Esophagus squamous epithelium (tissue), 5 donors: ENCODE measurements at places on chromosomes 5 and 9.

- DNase-seq, result no peak
Measured at GRCh38 chr9:68804911-68805889, 100.2 kb downstream of the PIP5K1B start.

- no peak for DNase-seq
Measured at GRCh38 chr5:129459777-129460671, at the start of gene ADAMTS19. ADAMTS19 (plus strand) TSS chr5:129460298; CDS start chr5:129460392, 94 bp downstream.

- DNase-seq, result no peak
Measured at GRCh38 chr9:131641618-131642495, 96.5 kb downstream of the PRRT1B start.

GRCh38 chr9:119088002-119088547 is 281.2 kb downstream of the BRINP1 start:
- no peak for DNase-seq

- DNase-seq, result no peak
Measured at GRCh38 chr5:82586661-82587310, 308.6 kb upstream of the RPS23 start.

DNA sequence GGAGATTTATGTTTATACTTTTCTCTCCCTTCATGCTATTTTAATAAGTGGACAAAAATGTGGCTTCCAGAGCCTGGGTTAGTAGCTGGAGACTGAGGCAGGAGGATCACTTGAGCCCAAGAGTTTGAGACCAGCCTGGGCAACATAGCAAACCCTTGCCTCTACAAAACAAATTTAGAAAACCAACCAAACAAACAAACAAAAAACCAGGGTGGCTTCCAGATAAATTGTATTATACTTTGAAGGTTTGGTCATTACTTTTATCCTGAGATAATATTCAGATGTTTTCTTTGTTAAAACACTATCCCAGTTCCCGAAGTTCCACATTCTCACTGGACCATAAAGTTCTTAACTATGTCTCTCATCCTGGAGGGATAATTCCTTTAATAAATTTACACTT is 46.0 kb downstream of the ALDH1A1 start:
- DNase-seq, result no peak

DNA sequence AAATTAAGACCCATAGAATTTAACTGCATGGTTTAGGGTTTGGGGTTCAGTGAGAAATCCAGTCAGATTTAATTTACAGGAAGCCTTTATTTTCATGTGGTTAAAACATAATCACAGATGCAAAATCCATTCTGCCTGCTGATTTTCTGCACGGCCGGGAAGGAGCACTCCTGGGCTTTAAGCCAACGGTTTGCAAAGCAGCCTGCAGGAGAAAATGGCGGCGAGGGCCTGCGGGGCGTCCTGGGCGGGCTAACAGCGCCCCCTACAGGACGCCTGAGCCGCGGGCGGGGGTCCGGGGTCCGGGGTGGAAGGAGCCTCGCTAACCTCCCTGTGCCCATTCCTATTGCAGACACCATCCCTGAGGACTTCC is 47.6 kb downstream of the THBS4 start:
- DNase-seq, result no peak

DNA sequence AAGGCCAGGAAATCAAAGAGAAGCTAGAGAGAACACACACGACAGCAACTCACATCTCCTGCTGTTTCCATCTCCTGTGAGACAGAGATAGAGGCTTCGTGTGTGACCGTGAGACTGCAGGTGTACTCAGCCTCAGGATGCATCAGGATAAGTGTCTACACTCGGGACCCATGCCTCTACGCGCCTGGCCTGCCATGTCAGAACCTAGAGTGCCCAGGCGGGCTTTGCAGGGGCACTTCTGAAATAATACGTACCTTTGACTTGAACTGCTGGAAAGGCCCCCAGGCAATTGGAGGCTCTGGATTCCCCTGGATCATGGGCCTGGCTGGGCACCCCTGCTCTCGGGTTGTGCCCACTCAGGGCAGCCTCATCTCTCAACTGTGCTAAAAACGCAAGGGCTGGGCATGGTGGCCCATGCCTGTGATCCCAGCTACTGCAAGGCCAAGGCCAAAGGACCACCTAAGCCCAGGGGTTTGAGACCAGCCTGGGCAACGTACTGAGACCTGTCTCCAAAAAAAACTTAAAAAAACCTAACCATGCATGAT is 13.0 kb downstream of the CLPTM1L start:
- no peak for DNase-seq

- no peak for DNase-seq
Measured at GRCh38 chr5:81965524-81965923, 6.3 kb upstream of the ATG10 start.

DNA sequence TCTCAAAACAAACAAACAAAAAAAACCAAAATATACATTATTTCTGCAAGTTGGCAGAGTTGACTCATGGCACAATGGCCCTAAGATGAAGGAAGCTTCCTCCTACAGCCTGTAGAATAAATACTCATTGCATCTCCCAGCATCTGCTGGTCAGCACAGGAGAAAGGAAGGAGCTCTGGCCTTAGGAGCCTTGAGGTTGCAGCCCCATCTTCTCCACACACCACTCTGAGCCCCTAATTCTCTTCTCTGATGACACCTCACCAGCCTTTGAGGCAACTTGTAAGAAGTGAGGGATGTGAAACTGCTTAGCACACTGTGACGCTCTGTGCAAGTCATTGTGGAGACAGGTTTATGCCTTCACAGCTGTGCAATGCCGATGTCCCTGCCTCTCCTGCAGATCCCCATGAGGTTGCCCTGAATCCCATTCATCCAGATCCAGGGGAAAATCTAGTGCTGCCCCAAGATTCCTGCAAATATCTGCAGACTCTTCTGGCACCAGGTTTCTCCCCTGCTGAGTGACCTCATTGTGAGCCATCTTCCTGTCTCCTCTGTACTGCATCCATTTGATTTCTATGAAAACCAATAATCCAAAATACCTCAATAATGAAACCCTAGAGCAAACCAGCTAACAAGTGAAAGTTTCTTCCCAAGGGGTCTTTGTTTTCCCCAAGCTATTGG is 65.3 kb upstream of the TGFBR1 start:
- DNase-seq, result no peak

DNA sequence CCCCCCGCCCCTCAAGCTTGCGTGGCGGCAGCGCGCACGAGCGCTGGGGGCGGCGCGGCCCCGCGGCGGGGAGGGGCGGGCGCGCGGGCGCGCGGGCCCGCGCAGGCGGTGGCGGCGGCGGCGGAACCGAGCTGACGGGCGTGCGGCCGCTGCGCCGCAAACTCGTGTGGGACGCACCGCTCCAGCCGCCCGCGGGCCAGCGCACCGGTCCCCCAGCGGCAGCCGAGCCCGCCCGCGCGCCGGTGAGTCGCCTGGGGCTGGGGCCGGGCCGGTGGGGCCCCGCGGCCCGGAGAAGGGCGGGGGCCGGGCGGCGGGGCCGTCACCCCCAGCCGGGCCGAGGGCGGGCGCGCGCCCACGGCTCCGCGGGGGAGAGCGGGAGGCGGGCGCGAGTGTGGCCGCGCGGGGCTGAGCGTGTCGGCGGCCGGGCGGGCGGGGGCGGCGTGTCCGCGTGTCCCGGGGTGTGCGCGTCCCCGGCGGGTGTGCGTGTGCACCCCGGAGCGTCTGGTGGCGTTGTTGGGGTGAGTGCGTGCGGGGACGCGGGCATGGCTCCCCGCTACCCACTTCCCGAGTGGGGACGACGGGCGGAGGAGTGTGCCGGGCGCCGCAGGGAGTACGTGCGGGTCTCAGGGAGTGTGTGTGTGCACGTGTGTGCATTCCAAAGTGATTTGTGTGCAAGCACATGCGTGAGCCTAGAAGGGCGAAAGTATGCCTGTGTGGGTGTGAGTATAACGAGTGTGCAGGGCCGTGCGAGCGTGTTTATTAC is at the start of gene NEK6:
NEK6 (plus strand) TSS at position 106 of the 763 bp plus-strand sequence. CDS start 44,016 bp downstream, outside the sequence.
- no peak for DNase-seq

DNA sequence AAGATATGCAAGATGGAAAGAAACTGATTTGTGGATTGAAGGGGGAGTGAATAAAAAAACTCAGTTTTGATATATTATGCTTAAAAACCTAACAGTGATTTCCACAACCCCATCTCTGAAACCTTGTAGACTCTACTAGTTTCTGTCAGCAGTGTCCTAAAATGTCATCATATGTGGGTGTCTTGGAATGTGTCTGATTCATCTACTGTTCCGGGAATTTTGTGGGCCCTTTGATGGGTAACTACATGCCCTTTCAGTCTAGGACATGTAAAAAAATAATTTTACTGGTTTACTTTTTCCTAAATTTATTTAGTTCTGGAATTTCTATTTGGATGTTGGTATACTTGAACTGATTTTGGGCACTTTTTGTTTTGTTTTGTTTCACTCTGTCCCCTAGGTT is 118.9 kb upstream of the NMUR2 start:
- DNase-seq, result no peak

DNA sequence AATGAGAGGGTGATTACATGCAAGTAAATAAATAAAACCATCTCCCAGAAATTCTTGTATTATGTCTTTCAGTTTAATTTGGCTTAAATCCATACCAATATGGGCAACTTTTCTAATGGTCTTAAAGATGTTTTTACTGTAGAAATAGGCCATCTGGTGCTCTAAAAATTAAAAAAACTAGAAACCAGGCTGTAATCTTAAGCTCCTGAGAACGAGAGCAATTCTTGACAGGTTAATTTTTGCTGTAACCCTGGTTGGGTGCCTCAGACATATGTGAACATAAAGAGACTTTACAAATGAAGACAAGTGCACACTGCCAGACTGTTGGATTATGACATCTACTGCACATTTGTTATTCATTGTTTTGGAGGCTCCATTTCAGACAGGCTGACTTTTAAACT is 246.8 kb upstream of the DAB2 start:
- DNase-seq, result no peak

- DNase-seq, result no peak
Measured at GRCh38 chr9:110606179-110606790, 26.7 kb upstream of the SVEP1 start.

DNA sequence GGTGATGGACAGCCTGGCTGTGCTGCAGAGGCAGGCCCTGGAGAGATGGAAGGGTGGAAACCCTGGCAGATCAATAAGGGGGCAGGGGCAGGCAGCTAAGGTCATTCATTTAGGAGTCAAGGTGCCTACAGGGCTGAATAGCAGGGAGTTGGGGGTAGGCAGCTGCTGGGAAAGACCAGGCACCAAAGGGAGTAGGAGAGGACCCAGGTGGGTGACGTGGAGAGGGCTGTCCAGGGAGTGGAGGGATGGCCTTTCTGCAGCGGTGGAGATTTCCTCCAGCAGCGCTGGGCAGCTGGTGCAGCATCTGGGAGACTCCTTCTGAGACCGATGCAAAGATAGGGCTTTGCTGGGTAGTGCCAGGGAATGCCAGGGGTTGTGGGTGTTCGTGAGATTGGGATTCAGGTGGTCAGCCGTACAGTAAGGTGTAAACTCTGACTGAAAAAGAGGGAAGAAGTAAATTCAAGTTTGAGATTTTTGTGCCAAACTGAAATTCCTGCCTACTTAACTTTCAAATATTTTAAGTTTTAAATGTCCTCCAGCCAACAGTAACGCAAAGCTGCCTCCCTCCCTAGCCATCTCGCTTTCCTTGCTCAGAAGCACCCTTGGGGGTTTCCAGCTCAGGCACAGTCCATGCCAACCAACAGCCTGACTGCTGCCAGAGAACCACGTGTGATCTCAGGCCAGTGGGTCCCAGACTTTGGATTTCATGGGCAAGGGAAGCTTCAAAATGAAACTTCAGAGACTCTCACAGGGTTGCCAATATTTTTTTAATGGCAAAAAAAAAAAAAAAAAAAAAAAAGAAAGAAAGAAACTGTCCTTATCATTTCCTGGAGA is 18.6 kb upstream of the ANGPTL2 start:
- no peak for DNase-seq

GRCh38 chr5:130386155-130386554 is 481.9 kb downstream of the CHSY3 start:
- no peak for DNase-seq

DNA sequence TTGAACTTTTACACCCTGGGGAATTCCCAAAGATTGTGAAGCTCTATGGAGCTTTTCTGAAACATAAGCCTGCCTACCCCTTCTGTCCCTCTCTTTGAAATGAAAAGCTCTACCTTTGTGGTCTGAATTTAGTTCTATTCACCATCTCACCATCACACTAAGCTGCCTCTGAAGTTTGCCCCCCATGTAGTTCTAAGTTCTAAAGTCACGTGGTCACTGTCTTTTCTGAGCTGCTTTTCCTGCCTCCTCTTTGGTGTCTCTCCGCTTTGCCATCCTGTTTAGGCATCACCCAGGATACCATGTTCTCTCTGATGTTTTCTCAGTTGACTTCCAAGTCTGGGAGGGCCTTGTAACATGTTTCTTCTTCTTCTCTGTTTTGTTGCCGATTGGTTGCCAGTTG is 2206.6 kb downstream of the MAT2B start:
- DNase-seq, result no peak

DNA sequence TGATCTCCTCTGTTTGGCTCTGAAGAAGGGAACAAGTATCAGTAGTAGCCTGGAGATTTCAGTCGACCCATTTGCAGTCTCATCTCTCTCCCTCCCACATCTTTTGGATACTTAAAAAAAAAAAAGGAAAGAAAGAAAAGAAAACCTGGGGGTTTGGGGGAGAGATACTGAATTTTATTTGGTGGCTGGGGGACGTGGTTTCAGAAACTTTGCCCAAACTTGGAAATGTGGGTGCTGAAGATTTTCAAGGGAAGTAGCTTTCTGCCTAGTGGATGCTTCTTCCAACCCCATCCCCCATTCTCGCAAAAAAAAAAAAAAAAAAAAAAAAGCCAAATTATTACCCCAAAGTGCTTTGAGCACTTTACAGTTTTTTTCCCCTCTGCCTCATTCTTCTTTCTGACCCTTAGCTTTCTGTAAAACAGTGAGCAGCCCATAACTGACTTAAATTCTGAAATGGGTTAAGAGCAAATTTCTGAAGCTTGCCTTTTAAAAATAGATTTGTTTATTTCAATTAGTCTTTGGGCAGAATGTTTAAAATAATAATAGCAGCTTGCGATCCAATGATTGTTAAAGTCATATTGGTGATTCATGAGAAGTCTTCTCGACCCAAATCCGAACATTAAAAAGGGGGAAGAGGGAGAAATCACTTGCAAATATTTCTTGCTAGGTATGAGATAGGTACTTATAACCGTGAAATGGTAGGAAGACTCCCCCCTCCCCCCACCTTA is 894 bp downstream of the FST start:
- no peak for DNase-seq

GRCh38 chr9:4799775-4800174 is 7.0 kb downstream of the RCL1 start:
- DNase-seq, result no peak

DNA sequence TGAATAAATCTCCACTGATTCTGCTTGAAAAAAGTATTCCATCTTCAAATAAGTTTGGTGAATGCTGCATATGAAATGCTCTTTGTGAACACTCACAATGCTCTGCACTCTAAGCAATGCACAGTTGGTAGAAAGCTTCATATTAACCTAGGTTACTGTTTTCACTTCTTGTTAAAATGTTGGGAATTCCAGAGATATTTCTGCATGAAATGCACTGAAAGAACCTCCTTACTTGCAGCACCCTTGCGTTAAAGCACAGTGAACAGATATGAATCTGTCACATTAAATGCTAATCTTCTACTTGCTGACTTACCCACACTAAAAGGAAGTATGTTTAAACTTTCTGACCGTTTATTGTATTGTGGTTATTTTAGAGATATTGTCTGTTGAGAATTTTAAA is 584.1 kb upstream of the NUDT12 start:
- DNase-seq, result no peak

GRCh38 chr9:128094950-128095544 is 27.0 kb downstream of the SLC25A25 start:
- DNase-seq, result no peak
